Tibial nerve (tissue), 4 donors: ENCODE measurements at places on chromosomes 5 and 9. TPM values are rescaled to one million over a fixed set of nuclear protein-coding genes. Genes with fewer than 3 reads are reported as not detected.

PCDHB14 gene
- total RNA-seq: 13.0 TPM

IFNA2 gene
- total RNA-seq: not detected

OLFM1 gene
- 36.0 TPM for total RNA-seq

EFNA5 gene
- total RNA-seq: 6.8 TPM

IDNK gene
- total RNA-seq: 2.7 TPM

ABO gene
- total RNA-seq: 10.4 TPM

TMEM252 gene
- not detected for total RNA-seq

CAMK4 gene
- total RNA-seq: 0.66 TPM

FBP2 gene
- not detected for total RNA-seq

HAND1 gene
- total RNA-seq: not detected

PPP1R26 gene
- total RNA-seq: 12.9 TPM

PRLR gene
- 4.8 TPM for total RNA-seq

DNA sequence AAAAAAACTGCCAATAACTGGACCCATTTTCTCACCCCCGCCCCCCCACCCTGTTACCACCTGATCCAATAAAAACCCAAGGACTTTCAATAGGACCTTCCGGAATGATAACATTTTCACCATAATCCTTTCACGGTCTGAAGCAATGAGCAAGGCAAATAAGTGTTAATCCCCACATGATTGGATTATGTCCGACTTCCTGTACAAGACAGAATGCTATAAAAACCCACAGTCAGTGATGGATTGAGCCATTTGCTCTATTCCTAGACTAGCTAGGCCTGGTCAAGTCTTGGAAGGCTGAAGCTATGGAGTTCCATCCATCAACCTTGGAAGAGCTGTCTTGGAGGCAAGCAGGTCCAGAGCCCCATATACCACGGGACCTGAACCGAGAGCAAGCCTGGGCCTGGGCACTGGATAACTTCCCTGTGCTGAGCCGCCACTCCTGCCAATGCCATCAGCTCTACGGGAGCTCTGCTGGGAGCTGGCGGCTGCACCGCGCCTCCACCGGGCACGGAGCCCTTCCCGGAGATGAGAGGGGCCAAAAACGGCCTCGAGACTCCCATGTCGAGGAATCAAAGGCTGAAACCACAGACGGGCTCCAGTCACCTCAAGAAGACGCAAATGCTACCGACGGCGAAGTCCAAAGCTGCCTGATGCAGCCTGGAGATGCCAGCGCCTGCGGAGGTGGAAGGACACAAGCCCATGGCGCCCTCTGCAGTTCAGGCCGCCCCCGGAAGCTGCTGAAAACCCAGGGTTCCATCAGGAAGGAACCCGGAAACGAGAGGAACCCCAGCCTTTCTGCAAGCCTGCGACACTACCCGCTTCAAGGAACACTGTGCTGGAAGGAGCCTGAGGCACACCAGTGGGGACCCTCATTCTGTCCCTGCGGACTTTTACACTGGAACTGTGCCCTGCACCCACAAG, 69.2 kb downstream of the ANXA2R start:
- no peaks in the 10 kb centered on the region for H3K27me3 ChIP-seq
- no peak for DNase-seq
- H3K36me3 ChIP-seq: no peaks in the 10 kb centered on the region
- H3K4me1 ChIP-seq: no peaks in the 10 kb centered on the region

DNA sequence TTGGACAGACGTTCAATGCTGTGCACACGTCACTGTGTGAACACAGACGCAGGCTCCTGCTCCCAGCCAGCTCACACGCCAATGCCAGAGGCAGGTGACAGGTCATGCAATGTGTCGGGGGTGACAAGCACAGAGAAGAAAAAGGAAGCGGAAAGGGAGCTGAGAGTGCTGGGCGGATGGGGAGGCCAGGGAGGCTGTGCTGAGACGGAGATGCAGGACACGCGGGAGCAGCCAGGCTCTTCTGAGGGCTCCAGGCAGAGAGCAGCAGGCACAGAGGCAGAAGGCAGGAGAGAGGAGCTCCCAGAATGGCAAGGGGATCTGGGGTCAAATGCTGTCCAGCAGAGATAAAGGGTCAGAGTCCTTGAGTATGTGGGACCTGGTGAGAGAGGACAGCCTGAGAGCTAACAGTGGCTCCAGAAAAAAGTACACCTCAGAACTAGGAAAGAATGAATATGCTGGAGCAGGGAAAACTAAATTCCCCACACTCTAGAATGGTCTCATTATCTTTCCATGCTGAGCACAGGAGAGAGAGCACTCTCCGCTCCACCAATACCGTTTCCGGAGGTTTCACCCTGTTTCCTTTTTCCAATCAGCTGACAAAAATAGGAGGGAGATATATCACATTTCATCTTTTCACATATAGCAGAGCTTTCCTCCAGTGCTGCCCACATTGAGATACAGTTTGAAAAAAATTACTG, 32.8 kb upstream of the NSMF start:
- H3K36me3 ChIP-seq: no peaks in the 10 kb centered on the region
- no peaks in the 10 kb centered on the region for H3K4me1 ChIP-seq
- no peak overlapping the region for H3K4me3 ChIP-seq
- no peak for DNase-seq
- H3K27me3 ChIP-seq: no peaks in the 10 kb centered on the region

DNA sequence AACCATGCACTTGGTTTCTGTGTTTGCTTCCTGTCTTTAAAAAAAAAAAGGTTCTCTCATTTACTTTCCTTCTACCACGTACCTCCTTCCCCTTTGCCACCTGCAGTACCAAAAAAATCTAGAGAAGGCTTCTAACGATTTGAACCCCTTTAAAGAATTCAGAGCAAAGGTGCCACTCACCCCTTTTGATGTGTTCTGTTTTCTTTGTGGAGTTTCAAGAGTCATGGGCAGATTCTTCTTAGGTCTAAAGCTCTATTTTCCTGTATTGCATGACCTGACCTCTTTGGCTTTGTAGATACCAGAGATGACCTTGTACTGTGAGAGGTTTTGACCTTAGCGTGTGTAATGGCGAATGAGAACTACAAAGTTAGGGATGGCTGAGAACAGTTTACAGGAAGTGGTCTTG, 29.0 kb downstream of the TXNDC8 start:
- H3K27me3 ChIP-seq: no peaks in the 10 kb centered on the region
- H3K27ac ChIP-seq: no peak overlapping the region
- DNase-seq: no peak
- no peak overlapping the region for H3K4me3 ChIP-seq

DNA sequence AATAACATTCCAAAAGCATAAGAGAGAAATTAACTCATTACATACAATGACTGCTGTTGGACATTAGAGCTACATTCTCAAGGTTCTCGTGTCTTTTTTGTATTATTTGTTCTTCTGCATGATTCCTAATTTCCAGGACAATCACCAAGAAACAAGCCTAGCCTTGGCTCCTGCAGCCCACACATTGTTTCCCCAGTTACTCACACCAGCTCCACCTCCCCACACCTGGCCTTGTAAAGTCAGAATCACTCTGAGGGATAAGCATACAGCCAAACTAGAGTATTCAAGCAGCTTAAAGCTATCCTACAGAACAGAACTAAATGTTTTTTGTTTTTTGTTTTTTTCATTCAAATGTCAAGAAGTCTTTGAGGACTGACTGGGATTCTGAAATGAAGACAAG, 189.2 kb downstream of the HINT1 start:
- no peaks in the 10 kb centered on the region for H3K36me3 ChIP-seq
- H3K27ac ChIP-seq: no peak overlapping the region
- H3K27me3 ChIP-seq: no peaks in the 10 kb centered on the region
- no peaks in the 10 kb centered on the region for H3K4me1 ChIP-seq
- no peak for DNase-seq
- no peak overlapping the region for H3K4me3 ChIP-seq

GRCh38 chr9:132878695-132879456, at the start of gene SPACA9:
Gene SPACA9 (plus strand): TSS chr9:132878898. CDS start chr9:132883948, 5,050 bp downstream.
- H3K36me3 ChIP-seq: peaks cover 18% of the 10 kb centered on the region
- no peaks in the 10 kb centered on the region for H3K4me1 ChIP-seq
- DNase-seq: peak; percentile 59
- peak within 1 kb of the TSS; percentile 76 for H3K27ac ChIP-seq

DNA sequence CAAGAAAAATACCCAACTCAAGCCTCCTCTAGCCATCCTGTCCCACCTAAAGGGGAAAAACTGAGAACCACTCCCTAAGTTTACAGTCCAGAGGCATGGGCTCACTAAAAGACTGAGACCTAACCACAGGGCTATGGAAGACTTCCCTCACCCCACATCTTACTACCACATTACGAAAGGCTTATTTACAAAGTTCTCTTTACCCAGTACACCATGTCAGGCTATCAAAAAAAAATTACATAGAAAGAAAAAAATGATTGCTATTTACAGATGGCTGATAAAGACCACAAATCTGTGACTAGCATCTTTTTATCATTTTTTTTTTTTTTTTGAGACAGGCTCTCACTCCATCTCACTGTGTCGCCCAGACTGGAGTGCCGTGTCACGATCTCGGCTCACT, 69.7 kb upstream of the TNPO1 start:
- H3K27ac ChIP-seq: no peak overlapping the region
- no peak for DNase-seq
- no peaks in the 10 kb centered on the region for H3K36me3 ChIP-seq

GRCh38 chr5:100444961-100445360, 90.2 kb upstream of the FAM174A start:
- no peak overlapping the region for H3K4me3 ChIP-seq
- no peaks in the 10 kb centered on the region for H3K36me3 ChIP-seq
- DNase-seq: no peak
- no peaks in the 10 kb centered on the region for H3K27me3 ChIP-seq
- H3K4me1 ChIP-seq: no peaks in the 10 kb centered on the region

DNA sequence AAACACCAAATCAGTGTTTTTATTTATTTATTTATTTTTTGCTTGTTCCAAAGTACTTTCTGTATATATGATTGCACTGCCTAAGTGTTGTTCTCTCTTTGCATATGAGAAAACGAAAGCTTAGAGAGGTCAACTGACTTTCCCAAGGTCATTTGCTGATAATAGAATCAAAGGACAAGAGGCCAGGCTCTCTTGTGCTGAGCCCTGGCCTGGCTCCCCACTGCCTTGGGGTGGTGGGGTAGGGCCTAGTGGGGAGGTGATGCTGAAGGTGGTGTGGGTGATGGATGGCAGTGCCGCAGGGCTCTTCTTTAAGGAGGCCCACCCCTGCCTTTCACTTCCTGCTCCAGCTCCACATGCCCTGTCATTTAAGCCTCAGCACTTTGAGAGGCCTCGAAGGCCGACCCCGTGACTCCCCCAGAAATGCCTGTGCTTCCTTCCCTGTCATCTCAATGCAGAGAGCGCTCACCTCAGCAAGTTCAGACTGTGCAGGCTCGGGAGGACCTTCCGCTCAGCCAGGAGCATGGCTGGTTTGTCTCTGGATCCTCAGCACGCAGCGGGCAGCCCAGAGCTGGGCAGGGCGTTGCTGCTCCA, 59.5 kb downstream of the SMIM23 start:
- DNase-seq: no peak
- H3K4me3 ChIP-seq: no peak overlapping the region
- no peaks in the 10 kb centered on the region for H3K27me3 ChIP-seq

DNA sequence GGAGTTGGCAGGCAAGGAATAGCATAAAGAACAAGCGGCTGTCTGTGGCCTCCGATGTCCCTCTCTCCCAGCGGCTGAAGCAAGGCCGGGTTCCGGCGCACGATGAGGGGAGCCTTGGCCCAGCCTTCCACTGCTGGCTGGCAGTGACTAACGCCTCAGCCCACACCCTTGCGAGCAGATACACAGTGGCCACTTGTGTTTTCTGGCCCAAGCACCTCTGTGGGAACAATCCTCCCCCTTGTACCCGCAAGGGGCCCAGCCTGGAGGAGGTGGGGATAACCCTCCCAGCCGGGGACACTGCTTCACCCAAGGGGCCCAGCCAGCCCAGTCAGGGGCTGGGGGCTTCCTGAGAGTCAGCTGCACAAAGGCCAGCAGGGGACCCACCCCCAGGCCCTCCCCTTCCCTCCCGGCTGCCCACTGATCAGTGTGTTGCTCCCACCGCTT, 23.2 kb downstream of the STK10 start:
- peaks cover 50% of the 10 kb centered on the region for H3K4me1 ChIP-seq
- no peak overlapping the region for H3K4me3 ChIP-seq
- no peaks in the 10 kb centered on the region for H3K27me3 ChIP-seq
- DNase-seq: no peak
- no peaks in the 10 kb centered on the region for H3K36me3 ChIP-seq

DNA sequence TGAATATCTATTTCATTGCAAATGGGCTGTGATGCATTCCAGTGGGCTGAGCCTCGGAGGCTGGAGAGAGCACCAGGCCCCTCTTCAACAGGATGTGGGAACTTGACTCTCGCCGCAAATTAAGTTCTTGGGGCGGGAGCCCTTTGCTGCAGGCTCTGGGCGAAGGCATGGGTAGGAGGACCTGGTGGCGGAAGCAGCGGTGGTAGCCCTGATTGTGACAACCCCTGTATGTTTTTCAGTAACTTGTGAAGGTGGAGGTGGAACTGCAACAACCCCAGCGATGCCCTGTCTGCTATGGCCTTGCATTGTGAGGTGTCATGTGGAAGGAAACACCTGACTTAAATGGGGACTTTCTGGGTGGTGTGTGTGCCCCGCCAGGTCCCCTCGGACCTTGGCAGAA, 9.4 kb downstream of the FYB1 start:
- H3K27me3 ChIP-seq: no peaks in the 10 kb centered on the region
- no peaks in the 10 kb centered on the region for H3K36me3 ChIP-seq
- no peak overlapping the region for H3K27ac ChIP-seq
- no peak for DNase-seq

DNA sequence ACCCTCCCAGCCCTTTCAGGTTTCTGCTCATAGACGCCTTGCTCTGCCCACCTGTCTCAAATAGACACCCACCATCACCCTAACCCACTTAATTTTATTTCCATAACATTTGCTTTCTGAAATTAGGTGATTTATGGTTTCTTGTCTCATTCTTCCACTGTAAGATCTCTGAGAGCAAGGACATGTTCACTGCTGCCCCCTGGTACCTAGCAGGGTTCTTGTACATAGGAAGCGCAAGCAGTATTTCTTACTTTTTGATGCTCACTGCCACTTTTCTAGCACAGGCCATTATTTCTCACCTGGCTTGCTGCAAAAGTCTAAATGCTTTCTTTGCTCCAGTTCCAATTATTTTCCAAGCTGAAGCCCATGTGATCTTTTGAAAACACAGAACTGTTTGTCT, 16.8 kb downstream of the C9orf57 start:
- no peaks in the 10 kb centered on the region for H3K4me1 ChIP-seq
- DNase-seq: no peak
- H3K36me3 ChIP-seq: no peaks in the 10 kb centered on the region
- H3K4me3 ChIP-seq: no peak overlapping the region
- H3K27me3 ChIP-seq: no peaks in the 10 kb centered on the region
- no peak overlapping the region for H3K27ac ChIP-seq

- no peaks in the 10 kb centered on the region for H3K27me3 ChIP-seq
- no peak overlapping the region for H3K4me3 ChIP-seq
- no peaks in the 10 kb centered on the region for H3K36me3 ChIP-seq
- no peak for DNase-seq
- H3K4me1 ChIP-seq: no peaks in the 10 kb centered on the region
Observed at GRCh38 chr5:36928947-36929346, 52.4 kb downstream of the NIPBL start.
